Stimulated activated CD4-positive, alpha-beta T cell treated with anti-CD3 and anti-CD28 coated beads, TNF-alpha, amount 100 ng/mL, for 1 hour (primary cell): ENCODE measurements at places on chromosomes 3 and 15.

DNA sequence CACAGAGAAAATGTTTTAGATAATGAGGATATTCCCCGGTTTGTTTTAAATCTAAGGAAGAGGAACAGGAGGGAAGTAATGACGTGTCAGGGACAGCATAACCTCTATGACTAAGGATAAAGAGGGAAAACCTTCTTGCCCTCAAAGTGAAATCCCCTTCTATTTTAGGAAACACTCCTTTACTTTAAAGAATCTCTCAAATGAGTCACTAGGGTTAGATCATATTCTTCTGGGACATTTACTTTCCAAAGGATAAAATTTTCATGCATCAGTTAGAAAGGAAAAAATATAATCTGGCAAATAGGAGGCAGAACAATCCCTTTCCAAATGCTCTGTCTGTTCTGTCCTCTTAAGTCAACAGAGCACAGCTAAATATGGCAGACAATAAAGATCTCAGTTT is 43.2 kb upstream of the UBE2E2 start:
- no peak for DNase-seq

DNA sequence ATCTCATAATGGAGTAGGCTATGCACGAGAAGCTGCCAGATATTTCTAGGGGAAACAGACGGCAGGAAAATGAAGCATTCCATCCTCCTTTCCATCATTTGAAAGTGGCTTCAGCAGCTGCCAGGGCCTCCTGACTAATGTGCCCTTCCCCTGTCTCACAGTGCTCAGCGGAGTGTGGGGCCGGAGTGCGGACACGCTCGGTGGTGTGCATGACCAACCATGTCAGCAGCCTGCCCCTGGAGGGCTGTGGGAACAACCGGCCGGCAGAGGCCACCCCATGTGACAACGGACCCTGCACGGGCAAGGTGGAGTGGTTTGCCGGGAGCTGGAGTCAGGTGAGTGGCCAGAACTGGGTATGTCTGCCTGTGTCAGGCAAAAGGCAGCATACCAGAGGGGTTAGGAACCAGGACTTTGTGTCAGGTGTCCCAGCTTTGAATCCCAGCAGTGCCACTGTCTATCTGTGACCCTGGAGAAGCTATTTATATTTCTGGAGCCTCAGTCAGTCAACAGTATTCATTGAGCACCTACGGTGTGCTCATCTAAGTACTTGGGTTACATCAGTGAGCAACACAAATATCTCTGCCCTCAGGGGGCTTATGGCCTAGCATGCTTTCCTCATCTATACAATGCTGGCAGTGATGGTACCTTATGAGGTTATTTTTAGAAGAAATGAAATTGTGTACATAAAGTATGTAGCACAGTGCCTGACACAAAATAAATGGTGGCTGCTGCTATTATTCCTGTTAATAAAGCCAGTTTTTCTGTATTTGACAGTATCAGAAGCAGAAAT is 52.4 kb upstream of the NR2E3 start:
- DNase-seq = no peak

DNA sequence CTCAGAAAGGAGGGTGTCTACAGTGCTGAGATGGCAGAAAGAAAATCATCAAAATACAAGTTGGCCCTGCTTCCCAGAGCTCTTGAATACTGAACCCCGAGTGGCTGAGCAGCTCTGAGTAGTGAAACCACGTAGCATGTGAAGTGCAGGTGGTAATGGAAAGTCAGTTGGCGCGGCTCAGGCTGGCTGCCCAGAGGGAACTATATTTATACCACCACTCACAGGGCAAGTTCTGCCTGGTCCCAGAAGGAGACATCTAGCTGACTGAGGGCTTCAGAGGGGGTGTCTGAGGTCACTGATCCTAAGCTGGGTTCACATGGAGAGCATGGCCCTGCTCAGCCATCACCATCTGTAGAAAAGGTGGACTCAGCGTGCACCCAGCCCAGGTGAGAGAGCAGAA is 129.6 kb upstream of the AGBL1 start:
- DNase-seq = no peak

GRCh38 chr3:8648909-8649741 is 4.5 kb upstream of the SSUH2 start:
- no peak for DNase-seq

DNA sequence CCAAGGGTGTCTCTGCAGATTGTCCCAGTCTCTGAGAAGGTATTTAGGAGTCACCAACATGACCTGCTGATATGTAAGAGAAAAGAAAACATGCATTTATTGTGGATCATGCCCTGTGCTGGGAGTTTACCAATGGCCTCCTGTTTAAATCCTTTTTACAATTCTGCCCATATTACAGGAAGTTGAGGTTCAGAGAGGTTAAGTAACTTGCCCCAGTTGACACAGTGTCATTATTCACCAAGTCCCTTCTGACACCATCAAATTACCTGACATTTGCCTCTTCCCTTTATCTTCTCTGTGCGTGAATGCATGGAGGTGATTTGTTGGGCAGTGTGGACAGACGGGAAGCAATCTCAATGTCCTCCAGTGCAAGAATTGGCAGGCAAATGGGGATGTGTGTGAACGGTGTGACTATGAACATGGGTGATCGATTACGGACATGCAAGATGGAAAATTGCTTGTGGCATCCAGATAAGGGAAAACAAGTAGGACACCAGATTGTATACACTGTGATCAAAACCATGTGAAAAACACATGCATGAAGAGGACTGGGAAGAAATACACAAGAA is 27.3 kb downstream of the ZNF710 start:
- no peak for DNase-seq

- no peak for DNase-seq
These were observed 26.2 kb downstream of the PIK3CA start for GRCh38 chr3:179174316-179174715.

DNA sequence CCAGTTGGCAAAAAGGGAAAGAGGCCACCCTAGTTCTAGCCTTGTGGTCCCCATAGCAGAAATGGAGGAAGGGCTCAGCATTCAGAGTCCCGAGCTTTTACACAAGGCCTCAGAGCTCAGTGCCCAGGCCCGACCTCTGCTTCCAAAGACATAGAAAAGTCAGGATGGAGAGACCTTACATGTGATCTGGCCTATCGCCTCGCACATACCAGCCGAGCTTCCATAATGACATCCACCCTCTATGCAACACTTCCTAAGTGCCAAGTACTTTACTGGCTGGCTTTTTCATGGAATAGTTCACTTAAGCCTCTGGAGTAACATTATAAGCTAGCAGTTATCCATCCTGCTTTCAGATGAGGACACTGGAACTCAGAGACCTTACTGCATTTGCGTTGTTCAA is 275.9 kb downstream of the FAM43A start:
- no peak for DNase-seq

- no peak for DNase-seq
These were observed 33.3 kb downstream of the CA12 start for GRCh38 chr15:63348392-63348791.

DNA sequence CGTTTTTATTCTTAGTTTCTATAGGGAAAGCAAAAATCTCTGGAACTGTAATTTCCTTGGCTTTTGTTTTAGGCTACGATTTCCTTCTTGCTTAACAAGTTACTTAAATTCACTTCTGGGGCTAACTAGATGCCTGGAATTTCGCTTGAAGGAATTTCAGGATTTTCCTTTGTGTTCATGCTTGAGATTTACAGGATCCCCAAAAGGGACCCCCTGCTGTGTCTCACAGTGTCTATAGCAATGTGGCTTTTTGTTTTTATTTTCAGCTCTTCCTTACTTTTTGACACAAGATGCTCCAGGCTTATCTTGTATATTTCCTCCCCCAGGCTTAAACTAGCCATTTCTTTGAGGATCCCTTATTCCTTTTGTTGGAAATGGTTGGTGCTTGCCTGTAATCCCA is 95.5 kb upstream of the DPPA4 start:
- no peak for DNase-seq

DNA sequence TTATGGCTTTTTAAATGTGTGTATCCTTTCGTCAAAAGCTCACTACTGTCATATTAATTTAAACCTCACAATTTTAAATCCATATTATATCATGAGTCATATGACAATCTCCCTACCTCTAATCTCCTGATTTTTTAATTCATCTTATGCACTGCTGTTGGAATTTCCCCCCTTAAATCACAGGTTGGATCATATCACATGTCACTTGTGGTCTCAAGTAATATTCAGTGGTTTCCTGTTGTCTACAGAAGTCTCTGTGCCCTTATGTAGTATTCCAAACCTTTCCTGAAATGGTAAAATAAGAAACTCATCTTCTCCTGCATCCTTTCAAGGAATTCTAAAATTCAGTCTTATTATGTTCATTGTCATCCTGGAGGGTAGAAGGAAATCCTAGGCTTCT is 116.0 kb upstream of the CBLB start:
- no peak for DNase-seq

- no peak for DNase-seq
These were observed 29.9 kb downstream of the CDAN1 start for GRCh38 chr15:42707068-42707467.

- no peak for DNase-seq
These were observed 38.6 kb upstream of the SLC25A26 start for GRCh38 chr3:66182246-66182645.

DNA sequence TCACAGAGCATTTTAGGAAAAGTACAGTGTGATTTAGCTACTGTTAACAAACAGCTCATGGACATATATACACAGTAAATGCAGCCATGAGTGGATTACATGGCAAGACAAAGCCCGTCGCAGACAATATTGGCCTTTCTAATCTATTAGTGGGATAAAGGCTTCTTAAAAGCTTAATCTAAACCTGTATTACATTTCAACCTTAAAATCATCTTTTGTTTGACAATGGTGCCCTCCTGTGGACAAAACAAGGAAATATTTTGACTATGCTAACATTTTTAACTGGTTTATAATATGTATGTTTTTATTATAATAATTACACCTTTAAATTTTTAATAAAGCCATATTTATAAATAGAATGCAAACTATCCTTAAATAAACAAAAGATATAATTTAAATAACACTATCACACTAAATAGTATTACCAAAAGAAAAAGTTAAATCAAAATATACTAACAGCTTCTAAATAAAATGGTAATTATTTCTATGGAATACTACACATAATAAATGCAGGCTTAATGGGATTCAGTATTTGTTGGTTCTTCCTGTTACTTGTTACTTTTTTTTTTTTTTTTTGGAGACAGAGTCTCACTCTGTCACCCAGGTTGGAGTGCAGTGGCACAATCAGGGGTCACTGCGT is 38.6 kb downstream of the TAFA4 start:
- no peak for DNase-seq

DNA sequence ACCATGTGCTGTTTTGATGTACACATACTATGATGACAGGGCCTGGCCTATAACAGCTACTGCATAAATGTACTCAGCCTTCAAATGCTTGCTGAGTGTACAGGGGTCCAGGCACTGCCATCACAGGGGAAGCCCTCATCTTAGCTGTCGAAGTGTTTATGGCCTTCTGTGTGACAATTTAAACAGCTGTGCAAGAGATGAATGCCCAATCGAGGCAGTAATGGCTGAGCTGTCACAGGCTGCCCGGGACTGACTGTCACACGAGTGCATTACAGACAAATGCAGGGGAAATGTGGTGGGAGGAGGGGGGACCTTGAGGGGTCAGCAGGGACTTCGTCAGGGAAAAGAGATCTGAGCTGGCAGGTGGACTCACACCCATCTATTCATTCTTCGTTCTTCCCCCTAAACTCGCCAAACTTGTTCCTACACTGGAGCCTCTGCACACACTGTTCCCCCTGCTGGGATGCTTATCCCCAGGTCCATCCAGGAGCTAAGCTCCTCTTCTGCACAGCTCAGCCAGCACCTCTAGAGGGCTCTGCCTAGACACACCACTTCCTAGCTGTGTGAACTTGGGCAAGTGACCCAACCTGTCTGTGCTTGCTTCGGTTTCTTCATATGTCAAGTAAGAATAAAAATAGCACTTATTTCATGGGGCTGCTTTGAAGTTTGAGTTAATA is 156.2 kb upstream of the IQSEC1 start:
- DNase-seq = no peak

DNA sequence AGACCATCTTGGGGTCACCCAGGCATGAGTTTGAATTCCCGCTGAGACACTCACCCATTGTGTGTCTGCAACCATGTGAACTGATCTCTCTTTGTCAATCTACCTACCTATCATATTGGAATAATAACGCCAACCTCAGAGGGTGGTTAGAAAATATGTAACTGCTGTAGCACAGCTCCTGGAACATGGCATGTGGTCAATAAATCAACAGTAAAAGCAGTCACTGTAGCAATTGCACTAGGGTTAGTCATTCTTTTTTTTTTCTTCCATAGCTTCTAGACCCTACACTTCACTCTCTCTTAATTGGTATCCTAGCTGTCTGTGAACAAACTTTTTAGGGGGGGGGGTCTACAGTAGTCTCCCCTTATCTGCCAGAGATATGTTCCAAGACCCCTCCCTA is 64.2 kb upstream of the SLCO2A1 start:
- no peak for DNase-seq

DNA sequence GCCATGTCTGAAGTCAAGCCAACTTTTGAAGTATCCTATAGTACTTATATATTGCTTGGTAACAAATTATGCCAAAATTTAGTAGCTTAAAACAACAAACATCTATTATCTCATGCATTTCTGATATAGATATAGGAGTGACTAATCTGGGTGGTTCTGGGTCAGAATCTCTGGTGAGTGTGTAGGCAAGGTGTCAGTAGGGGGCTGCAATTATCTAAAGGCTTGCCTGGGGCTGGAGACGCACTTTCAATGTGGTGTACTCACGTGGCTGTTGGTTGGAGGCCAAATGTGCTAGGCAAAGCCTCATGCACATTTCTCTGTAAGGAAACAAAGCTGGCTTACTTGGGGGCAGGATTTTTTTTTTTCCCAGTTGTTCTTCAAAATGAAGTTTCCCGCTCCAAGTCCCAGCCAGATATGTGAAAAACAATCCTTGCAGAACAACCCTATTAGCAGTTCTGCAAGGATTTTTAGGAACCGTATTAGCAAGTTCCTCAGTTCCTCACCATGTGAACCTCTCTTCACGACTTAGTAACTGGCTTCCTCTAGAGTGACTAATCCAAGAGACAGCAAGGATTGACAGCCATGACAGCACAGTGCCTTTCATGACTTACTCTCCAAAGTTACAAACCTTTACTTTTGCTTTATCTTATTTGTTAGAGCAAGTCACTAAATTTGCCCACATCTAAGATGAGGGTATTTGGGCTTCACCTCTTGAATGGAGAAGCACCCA is 25.8 kb downstream of the GREM1 start:
- no peak for DNase-seq

- no peak for DNase-seq
These were observed 360.5 kb downstream of the RSL24D1 start for GRCh38 chr15:54836052-54836795.

- DNase-seq = no peak
These were observed 82.6 kb upstream of the CNTN6 start for GRCh38 chr3:1010228-1010627.

DNA sequence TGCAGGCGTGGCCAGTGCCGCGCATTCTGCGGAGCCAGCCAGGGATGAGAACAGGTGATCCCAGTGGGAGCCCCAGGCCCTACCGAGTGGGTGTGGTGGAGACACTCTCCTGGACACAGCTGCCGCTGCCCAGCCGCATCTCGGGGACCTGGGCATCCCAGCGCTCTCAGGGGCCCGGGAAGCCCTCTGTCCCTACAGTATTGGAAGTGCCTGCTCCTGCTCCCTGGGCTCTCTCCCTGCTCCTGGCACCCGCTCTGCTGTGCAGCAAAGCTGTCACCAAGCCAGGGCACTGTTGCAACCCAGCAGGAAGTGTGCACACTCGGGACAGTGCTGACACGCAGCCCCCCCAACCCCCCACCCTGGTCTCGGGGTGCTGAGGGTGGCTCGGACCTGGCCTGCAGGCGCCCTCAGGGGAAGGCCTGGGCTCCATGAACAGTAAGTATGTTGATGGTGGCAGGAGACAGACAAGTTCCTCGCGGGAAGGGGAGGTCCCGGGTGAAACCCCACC is 1177.4 kb upstream of the GBE1 start:
- DNase-seq = no peak

- DNase-seq = no peak
These were observed 153.8 kb downstream of the EEFSEC start for GRCh38 chr3:128307029-128307633.
